ENCODE measurements at places on chromosomes 5 and 9.

- no peak for DNase-seq
Observed at GRCh38 chr5:168341178-168341577, 49.7 kb downstream of the WWC1 start.

DNA sequence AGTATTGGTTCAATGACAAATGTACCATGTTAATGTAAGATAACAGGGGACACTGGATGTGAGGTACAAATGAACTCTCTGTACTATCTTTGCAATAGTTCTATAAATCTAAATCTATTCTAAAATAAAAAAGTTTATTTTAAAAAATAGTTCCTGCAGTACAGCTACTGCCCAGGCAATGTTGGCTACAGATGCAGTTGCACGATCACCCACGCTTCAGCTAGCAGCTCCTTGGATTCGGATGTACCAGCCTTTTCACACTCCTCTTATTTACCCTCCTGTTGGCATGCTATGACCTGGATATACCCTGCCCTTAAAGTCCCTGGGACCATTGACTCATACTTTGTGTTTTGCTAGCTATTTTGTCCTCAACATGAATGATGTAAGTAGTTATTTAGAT, 185.4 kb upstream of the SMARCA2 start:
- no peak for DNase-seq

GRCh38 chr9:130058154-130058553, 4.4 kb downstream of the GPR107 start:
- peak; percentile 26 for DNase-seq

- no peak for DNase-seq
Observed at GRCh38 chr5:135179308-135179980, 145.4 kb upstream of the PITX1 start.

- DNase-seq = no peak
Observed at GRCh38 chr5:178993236-178993765, 1.8 kb downstream of the GRM6 start.

- DNase-seq = no peak
Observed at GRCh38 chr5:97096846-97097245, 45.6 kb downstream of the LIX1 start.

GRCh38 chr9:81829195-81829882, 98.9 kb upstream of the SPATA31D4 start:
- DNase-seq = no peak

- no peak for DNase-seq
Observed at GRCh38 chr5:140399979-140400729, 1.5 kb upstream of the ANKHD1 start.

DNA sequence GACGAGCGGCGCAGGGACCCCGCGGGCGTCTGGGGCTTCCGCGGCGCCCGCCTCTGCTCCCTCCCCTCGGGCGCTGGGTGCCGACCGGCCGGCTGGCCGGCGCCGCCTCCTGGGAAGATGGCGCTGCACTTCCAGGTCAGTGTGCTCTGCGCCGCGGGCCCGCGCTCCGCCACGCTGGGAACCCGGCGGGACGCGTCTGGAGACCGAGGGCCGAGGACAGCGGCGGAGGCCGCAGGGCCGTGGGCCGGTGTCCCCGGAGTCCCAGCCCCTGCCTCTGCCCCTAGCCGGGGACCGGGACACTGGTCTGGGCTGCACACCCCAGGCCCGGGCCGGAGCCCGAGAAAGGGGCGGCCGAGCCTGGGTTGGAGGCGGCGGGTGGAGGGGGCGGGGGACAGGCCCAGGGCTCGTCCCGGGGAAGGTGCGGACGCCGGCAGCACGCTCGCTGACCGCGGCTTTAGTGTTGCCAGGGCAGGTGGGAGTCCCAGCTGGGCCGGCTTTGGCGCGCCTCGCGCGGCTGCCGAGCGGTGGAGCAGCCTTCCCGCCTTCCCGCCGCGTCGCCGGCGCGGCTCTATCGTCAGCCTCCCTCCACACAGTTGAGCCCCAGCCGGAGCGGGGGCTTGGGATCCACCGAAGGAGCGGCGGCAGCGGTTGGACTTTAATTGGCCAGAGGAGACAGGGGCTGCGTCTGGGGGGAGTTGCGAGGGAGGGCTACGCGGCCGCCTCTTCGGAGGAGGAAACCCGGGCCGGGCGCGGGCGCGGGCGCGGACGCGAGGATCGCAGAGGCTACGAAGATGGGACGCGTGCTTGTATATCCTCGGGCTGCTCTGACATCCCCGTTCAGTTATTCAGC, at the start of gene RANBP17:
Gene RANBP17, plus strand, starts transcription at position 102 of the 850 bp plus-strand sequence.
- no peak for DNase-seq

DNA sequence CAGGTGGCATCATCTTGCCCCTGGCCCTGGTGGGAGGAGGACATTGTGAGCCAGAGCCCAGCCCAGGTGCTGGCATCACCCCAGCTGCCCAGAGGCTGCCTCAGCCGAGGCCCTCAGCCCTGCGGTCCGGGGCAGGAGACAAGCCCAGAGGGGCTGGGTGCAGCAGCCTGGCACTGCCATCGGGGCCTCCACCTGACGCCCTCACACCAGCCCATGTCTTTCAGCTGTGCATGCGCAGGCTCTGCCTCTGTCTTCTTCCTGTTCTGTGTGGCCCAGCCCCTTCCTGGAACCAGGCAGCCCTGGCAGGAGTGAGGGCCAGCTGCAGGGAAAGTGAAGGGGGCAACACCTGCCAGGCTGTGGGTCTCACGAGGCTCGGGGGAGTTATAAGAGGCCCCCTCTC, 4.8 kb upstream of the CEL start:
- no peak for DNase-seq

DNA sequence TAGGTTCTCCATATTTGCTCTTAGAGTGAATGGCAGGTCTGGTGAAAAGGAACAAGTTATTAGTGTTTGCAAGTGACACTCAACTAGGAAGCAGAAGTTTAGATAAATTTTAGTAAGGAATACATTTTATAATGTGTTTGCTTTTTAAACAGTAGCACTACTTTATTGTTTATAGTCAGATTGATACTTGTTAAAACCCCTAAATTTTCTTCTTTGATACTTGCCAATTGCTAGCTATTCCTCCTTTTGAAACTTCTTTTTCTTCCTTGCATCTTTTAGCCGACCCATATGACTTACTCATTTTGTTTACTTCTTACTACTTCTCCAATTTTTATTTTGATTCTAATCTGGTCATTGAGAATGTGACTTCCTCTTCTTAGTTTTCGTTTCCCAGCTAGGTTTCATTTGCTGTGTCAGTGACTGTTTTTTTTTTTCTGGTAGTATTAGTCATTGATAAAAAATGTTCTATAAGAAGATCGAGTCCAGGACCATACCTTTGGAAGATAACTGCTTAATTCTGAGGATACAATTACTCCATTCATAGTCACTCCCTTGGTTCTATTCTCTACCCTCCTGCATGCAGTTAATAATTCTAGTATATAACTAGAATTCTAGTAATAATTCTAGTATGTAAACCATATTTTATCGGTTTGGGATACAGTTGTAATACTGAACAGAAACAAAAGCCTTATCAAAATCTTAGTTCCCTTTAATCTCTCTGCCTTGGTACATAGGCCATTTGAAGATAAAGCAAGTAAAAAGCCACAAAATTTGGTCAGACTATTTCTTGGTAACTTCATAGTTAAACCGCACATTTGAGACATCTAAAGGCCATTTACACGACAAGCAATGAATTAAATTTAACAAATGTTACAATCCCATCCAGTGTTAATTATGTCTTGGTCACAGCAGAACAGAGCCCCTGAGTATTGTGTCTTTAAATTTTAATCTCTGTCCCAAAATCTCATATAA, 2.8 kb upstream of the RICTOR start:
- DNase-seq = peak; percentile 61

DNA sequence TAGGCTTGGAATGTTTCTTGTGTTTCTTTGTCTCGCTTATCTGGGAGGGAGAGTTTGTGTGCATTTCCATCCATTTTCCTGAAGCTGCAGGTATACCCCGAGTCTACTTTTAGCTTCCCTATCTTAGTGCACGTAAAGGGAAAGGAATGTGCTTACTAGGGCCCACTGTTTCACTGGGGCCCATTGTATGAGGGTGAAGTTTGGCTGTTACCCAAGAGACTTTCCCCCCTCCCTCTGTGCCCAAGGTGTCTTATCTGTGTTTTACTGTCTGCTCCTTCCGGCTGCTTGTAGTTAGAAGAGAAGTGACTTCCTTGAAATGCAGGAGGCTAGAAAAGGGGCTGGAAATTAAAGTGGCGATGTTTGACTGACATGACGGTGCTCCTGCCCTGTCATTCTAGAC, 12.1 kb upstream of the BTNL3 start:
- no peak for DNase-seq

DNA sequence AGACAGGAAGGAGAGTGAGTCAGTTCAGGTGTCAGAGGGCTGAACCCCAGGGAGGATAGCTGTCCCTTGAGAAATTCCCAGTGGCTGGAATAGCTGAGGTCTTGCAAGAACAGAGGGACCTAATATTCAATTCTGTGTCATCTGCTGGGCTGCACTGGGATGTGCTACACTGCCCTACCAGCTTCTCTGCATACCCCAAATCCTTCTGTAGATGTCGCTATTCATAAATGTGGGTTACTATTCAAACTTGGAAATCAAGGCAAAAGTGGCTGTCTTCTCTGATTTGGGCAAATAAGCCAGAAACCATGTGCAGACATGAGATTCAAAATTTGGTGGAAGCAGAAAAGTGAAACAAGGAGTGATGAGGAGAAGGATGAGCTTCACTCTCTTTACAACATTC, 16.3 kb downstream of the TNFSF8 start:
- DNase-seq = no peak

- DNase-seq = no peak
Observed at GRCh38 chr5:167888393-167888792, 403.1 kb upstream of the WWC1 start.

GRCh38 chr9:121944711-121945191, 148.4 kb downstream of the TTLL11 start:
- DNase-seq = no peak

DNA sequence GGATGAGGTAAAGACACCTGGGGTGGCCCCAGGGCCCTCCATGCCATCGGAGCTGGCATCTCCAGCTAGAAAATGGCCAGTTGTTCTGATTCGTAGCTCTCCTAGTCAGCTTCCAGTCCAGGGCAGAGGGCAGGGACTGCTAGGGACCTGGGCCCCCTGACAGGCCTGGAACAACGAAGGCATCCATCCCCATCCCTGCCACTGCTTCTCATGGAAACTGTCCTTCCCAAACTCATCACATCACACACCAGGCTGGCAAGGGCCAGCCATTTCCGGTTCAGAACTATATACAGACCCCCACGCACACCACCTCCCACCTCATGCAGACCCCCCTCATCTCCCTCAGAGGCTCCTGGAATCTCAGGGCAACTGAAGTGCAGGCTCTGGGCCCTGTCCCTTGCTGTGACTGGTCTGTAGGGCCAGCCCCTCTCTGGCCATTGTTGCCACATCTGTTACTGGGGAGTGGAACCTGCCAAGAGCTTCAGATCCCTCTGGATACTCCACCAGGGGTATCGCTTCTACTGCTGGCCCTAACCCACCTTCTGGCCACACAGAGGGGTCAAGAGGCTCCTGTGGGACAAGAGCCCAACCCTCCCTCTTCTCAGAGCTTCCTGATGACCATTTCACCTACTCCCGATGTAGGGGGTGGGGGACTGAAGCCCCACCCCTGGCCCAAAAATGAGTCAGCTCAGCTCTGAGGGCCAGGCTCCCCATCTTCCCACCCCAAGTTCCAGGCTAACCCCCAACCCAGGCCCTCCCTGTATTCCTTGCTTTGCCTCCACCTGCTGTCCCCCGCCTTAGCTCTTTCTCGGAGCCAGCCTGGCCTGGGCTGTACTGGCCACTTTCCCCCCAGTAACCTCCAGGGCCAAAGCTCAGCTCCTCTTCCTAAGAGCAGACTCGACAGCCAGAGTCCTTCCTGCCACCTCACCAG, 1.2 kb upstream of the MZB1 start:
- no peak for DNase-seq

DNA sequence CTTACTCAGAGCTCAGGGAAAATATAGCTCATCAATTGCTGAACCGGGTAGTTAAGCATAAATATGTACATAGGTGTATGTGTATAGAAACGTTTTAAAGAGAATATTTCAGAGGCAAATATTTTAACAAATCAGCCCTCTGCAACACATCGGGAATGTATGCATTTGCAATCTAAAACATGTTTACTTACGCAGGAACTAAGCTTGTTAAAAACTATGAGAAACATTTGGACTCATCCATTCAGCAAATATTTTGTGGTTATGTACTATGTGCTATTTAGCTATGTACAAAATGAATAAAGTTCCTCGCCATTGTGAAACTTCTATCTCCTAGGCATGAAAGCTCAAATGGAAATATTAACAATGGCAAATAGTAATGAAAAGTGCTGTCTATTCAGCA, 469.9 kb downstream of the ARHGEF28 start:
- DNase-seq = no peak

DNA sequence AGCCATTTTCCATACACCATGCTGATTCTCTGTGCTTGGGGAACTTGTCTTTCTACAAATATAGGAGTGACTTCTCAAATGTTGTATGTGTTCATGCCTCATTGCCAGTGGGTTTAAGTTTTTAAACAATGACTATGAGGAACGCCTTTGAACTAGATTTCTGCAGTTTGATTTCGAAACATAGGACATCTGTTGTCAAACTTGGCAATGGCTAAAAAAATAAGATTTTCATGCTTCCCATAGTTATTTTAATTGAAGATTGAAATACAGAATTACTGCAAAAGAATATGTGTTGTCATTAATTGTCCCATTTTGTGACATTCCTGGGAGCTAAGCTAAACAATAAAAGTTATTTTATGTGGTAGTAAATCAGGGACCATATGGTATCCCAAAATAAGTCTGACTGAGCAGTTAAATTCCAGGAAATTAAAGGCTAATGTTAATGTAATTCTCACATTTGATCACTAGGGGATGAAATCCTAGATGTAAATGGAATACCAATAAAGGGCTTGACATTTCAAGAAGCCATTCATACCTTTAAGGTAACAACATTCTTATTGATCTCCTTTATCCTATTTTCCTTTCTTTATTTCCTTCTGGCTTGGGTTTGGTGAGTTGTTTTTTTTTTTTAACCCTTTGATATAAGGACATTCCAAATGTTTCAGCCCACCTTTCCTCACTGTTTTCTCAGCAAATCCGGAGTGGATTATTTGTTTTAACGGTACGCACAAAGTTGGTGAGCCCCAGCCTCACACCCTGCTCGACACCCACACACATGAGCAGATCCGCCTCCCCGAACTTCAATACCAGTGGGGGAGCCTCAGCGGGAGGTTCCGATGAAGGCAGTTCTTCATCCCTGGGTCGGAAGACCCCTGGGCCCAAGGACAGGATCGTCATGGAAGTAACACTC, 116.7 kb downstream of the GOLPH3 start:
- peak; percentile 13 for DNase-seq

DNA sequence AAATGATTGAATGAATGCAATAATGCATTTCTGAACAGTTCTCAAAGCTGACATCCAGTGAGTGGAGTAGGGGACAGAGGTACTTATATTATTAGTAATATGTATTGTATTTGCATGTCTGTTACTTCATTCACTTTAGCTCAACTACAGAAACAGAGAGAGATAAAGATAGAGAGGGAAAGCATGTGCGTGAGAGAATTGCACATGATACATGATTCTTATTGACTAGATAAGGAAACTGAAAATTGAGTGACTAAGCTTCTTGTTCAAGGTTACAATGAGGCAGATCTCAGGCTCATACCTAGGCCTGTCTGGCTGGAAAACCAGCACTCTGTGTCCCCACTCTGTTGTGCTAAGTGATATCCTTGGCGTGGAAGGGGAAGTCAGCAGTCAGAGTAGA, 337.7 kb upstream of the KLF4 start:
- DNase-seq = no peak
